ENCODE measurements at places on chromosomes 6 and 20.

- DNase-seq: no peak
Observed at GRCh38 chr20:57244221-57244585, 22.2 kb downstream of the BMP7 start.

- DNase-seq: no peak
Observed at GRCh38 chr6:126535138-126535537, 195.2 kb downstream of the CENPW start.

DNA sequence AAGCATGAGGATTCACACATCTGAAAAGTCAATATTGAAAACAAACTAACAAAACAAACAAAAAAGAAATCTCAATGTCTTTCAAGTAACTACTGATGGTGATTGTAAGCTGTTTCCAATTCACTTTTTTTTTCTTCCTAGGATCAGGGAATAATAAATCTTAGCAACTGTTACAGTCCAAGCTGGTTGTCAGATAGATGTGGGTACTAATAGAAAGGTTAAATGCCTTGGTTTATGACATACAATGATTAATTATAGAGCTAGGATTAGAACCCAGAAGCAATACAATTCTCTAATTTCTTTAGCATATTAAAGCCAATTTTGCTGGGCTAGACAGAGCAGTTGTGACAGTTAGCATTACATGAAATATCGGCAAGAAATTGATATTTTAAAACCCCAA is 1301.6 kb downstream of the EPHA7 start:
- DNase-seq: no peak

DNA sequence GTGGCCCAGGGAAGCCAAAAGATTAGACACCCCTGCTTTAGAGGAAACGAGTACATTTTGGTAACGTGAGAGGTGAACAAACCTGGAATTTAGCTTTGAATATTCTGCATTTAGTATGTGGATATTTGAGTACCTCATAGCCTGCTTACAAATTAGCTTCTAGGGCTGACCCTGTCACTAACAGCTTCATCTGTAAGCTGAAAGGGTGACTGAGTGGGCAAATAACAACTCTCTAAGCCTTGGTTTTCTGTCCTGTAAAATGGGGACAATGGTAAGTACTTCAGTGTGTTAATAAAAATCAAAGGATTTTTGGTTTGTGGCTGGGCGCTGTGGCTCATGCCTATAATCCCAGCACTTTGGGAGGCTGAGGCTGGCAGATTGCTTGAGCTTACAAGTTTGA is 8.4 kb upstream of the GUCA1B start:
- no peak for DNase-seq

DNA sequence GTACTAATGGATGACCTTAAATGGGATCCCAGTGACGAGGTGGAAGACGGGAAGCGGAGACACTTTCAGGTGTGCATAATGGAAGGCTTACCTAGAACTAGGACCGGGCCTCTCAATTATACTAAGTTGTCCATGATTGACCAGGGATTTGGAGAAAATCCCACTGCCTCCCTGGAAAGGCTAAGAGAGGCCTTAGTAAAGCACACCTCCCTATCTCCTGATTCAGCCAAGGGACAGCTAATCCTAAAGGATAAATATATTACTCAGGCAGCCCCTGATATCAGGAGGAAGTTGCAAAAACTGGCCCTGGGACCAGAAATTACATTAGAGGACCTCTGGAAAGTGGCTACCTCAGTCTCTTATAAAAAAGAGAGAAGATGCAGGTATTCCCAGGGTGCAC is 93.2 kb downstream of the JARID2 start:
- DNase-seq: no peak

DNA sequence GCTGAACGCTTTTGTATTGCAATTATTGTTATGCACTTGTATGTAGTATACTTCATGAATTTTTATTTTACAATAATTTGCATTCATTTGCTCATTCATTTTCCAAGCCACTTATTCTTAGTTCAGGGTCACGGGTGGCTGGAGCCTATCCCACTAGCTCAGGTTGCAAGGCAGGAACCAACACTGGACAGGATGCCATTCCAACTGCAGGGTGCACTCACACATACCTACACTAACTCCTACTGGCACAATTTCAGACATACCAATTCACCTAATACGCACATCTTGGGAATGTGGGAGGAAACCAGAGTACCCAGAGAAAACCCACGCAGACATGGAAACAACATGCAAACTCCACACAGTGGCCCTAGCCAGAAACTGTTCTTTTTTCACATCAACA is 61.8 kb downstream of the LMBRD1 start:
- DNase-seq: no peak

DNA sequence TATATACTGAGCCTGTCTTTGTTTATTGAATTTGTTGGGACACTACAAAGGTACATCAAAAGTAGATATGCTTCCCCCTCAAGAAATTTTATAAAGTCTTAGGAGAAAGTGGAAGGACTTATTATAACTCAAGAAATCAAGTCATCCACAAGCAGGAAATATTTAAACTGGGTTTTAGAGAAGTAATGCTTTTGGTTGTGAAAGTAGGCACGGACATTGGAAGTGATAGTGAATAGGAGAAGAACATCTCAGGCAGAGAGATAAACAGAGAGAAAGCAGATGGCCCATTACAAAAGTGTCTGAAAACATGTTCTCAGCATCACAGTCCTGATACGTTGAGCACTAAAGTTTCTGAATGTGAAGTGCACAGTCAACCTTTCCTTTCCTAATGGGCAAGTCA is 415.6 kb upstream of the RNF217 start:
- DNase-seq: no peak

GRCh38 chr6:20559924-20560551 is 25.8 kb downstream of the CDKAL1 start:
- no peak for DNase-seq

- no peak for DNase-seq
Observed at GRCh38 chr6:4916954-4917561, 86.8 kb downstream of the RPP40 start.

DNA sequence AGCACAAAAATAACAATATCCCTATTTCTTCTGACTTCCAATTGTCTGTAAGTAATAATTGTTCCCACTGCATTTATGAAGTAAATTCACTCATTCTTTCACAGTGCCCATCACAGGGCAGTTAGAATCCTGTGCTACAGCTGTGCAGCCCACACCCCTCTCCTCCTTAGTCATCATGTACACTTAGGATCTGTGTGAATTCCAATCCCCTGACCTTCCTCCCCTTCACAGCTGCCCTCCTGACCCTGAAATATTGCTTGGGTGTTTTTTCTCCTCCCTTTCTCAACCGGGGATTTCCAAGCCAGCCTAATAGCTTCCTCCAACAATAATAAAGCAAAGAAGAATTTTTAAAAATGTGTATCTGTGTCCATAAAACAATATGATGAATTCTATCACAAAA is 91.5 kb upstream of the BEND6 start:
- no peak for DNase-seq

DNA sequence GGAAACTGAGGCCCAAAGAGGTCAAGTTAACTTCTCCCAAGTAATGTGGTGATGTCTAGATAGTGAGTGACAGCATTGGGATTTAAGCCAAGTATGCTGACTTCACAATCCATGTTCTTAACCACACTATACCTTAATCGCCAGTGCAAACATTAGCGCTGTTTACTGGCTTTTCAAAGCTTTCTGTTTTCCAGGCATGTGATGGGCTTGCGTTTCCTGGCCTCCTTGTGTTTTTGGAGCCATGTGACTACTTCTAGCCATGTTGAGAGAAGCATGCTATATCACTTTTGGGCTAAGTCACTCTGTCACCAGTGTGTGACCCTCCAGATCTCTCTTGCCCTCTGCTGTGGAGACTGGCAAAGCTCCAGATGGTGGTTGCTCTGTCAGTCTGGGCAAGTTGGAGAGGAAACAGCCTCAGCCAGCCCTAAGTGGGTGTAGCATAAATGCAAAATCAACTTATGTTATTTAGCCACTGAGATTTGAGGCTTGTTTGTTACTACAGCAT is 76.9 kb downstream of the ANKRD6 start:
- DNase-seq: no peak

GRCh38 chr20:3759316-3759823 is 8.2 kb downstream of the ADISSP start:
- DNase-seq: no peak

GRCh38 chr6:48110436-48111142 is 408 bp downstream of the PTCHD4 start:
- DNase-seq: no peak

GRCh38 chr6:139600919-139601475 is 226.5 kb upstream of the CITED2 start:
- DNase-seq: no peak

- DNase-seq: no peak
Observed at GRCh38 chr6:78020586-78020985, 367.7 kb downstream of the MEI4 start.

DNA sequence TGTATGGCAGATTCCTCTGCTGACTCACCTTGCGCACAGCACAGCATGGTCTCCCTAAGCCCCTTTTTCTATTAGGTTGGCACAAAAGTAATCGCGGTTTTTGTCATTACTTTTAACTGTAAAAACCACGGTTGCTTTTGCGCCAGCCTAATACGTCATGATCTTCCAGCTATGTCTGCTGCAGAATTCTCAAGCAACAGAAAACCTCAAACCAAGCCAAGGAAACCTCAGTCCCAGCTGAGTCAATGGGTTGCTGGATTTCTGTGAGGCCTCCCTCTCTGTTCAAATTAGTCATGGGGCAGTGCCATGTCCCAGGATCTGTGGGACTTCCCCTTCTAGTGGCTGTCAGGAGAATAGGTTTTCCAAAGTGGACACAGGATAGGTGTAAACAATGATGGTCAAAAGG is 15.7 kb upstream of the ENPP1 start:
- DNase-seq: no peak

- DNase-seq: no peak
Observed at GRCh38 chr6:155195903-155196302, 67.9 kb upstream of the CLDN20 start.

GRCh38 chr6:21596949-21597682 is 3.6 kb downstream of the SOX4 start:
- no peak for DNase-seq

DNA sequence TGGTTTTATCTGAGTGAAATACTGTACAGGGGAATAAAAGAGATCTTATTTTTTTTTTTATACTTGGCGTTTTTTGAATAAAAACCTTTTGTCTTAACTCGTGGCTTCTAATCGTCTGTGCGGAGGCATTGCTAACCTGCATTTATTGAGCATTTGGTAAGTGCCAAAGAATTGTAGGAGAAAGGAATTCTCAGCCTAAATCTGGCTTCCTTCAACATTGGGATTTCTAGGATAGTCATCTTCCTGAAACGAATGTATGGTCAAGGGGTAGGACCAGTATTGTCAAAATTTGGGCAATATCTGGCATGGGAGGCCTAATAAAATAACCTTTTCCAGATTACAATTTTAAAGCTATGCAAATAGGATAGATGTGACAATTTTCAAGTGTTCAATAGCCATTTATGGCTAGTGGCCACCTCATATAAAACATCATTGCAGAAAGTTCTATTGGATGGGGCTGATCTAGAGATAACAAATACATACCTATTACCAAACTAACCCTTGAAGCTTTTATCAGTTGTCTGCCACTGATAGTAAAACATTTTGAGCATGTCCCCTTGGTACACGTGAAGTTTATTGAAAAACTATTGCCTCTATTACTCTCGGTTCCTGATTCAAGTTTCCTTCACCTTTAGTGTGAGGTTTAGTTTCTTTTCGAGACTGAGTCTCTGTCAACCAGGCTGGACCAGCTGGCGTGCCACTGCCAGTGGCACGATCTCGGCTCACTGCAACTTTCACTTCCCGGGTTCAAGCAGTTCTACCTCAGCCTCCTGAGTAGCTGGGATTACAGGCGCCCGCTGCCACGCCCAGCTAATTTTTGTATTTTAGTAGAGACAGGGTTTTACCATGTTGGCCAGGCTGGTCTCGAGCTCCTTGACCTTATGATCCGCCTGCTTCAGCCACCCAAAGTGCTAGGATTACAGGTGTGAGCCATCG is 5.6 kb downstream of the PIM1 start:
- DNase-seq: no peak

- DNase-seq: no peak
Observed at GRCh38 chr6:41646026-41646795, 7.9 kb downstream of the MDFI start.

DNA sequence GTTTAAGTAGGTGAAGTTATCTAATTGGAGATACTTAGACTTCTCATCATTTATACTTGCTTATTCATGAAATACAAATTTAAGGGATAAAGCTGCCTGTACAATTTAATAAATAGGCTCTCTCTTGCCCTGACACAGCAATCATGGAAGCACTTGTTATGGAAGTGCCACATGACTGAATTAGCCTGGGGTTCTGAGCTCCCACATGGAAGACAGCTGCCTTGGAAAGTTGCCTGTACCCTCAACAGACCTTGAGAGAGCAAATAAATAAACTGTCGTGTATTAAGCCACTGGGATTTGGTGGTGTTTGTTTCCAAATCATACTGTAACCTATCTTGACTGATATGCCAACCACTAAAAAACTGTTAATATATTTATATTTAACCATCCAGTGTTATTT is 87.0 kb upstream of the RSPO3 start:
- no peak for DNase-seq

DNA sequence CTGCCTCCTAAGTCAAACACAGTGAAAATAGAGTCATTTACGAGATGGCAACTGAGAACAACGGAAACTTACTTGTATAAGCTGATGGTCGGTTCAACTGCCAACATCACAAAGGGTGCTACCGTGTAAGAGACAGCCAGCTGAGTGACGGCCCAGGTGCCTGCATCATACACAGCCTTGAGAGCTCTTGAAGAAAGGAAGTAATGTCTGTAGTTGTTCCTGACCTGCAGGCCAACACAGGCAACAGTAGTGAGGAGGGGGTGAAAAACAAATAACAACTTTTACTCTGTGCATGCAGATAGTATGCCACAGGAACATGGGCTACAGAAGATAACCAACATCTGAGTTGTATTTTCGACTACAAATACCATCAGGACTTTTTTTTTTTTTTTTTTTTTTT is 102.7 kb downstream of the MBOAT1 start:
- DNase-seq: no peak

DNA sequence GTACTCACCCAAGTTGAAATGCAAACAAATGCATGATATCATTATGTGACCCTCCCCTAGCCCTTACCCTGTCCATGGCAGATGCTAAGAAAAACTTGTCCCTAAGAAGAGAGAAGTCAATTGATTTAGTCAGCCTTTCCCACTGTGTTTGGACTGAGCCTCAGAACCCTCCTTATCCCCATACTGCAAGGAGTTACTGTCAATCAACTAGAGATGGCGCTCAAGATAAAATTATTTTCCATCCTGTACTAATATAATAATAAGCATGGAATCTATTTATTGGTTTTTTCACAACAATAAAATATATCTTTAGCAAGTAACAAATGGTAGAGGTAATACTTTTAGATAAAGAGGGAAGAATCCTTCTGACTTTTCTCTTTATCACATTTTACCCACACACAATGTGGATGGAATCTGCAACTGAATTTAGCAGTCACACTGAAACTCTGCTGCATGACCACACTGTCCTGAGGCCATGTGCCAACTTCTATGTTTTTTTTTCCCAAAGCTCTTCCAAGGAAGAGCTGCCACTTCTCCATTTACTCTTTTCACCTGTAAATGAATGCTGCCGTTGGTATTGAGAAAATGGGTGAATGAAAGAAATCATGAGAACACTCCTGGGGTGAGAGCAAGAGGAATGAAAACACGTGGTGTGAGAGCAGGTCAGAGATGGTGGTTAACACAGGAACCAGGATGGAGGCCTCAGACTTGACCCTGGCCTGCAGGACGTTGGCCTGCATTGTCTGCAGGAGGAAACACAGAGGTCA is 10.5 kb downstream of the NT5E start:
- no peak for DNase-seq

Data from stimulated activated CD4-positive, alpha-beta T cell treated with anti-CD3 and anti-CD28 coated beads, Interleukin-15, amount 100 ng/mL, for 1 hour (primary cell).